NCI-H446 (cell line): ENCODE measurements at places on chromosomes 11 and 22.

GRCh38 chr11:75820645-75821044 is 5.6 kb downstream of the UVRAG start:
- no peak for DNase-seq

- DNase-seq: no peak
Observed at GRCh38 chr11:108498816-108499408, 728 bp upstream of the POGLUT3 start.

- DNase-seq: no peak
Observed at GRCh38 chr11:88886796-88887195, 179.0 kb downstream of the GRM5 start.

GRCh38 chr22:35995348-35995747 is 33.3 kb downstream of the RBFOX2 start:
- DNase-seq: no peak

- DNase-seq: no peak
Observed at GRCh38 chr11:99199341-99199740, 178.6 kb downstream of the CNTN5 start.
